Foreskin keratinocyte (primary cell): ENCODE measurements at places on chromosomes 3 and 15.
A peak's percentile ranks its signal among the peaks of the same experiment; 100 is the strongest.

DNA sequence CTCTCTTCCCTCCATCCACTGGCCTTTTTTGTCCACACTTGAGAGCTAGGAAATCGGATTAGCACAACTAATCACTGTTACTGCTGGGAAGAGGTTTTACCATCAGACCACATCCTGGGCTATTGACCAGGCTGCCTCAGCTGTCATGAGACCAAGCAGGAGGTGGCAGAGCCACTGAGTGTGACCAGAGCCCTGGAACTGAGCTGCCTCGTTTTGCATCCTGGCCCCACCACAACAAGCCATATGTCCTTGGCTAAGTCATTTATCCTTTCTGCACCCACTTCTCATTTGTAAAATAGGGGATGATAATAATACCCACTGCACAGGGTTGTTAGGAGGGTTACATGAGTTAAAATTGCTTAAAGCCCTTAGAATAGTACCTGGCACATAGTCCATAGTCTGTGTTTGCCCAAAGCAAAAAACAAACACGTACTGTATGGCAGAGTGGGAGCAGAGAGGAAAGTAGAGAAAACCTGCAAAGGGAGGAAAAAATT lies 34.1 kb downstream of the TMEM158 start:
- DNase-seq, result no peak

GRCh38 chr3:121529308-121529707 lies 16.5 kb downstream of the POLQ start:
- no peak for DNase-seq

DNA sequence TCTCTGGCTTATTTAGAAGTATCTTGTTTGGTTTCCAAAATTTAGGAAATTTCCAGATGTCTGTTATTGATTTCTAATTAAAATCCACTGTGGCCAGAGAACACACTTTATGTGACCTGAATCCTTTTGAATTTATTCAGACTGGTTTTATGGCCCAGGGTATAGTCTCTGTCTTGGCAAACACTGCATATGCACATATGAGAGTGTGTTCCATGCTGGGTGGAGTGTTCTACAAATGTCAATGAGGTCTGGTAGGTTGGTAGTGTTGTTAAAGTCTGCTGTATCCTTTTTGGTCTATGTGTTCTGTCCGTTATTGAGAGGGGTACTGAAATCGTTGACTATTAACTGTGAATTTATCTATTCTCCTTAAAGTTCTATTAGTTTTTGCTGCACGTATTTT lies 30.2 kb downstream of the PGPEP1L start:
- no peak for DNase-seq

DNA sequence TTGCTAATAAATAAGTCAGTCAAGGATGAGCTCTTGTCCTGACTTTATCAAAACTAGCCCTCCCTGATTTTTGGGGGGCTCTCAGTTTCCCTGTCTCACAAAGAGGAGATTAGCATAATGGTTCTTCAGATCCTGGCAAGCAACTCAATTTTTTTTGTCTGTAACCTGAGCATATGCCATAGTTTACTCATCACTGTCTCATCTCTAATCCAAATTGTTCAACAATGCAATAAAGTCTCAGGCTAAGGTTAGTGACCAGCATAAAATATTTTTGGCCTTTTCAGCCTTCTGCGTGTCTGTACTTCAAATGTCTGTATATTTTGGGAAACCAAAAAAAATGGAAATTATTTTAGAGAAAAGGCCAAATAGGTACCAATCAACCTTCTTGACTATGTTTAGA lies 465.6 kb upstream of the TPRG1 start:
- no peak for DNase-seq

DNA sequence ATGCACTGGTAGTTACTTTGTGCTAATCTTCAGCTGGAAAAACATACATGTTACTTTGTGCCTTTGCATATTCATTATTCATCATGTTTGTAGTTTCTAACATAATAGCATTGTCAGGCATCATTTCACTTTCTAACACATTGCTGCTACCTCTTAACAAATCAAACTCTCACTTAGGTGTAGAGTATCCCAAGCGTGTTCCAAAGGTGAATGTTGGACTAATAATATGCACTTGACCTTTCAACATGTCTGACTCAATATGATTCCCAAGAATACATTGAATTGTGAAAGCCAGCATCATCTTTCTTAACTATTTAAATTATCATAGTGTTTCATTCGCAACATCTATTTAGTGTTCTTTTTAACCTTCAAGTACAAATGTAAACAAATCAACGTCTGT lies 211.6 kb downstream of the BBX start:
- DNase-seq, result no peak

DNA sequence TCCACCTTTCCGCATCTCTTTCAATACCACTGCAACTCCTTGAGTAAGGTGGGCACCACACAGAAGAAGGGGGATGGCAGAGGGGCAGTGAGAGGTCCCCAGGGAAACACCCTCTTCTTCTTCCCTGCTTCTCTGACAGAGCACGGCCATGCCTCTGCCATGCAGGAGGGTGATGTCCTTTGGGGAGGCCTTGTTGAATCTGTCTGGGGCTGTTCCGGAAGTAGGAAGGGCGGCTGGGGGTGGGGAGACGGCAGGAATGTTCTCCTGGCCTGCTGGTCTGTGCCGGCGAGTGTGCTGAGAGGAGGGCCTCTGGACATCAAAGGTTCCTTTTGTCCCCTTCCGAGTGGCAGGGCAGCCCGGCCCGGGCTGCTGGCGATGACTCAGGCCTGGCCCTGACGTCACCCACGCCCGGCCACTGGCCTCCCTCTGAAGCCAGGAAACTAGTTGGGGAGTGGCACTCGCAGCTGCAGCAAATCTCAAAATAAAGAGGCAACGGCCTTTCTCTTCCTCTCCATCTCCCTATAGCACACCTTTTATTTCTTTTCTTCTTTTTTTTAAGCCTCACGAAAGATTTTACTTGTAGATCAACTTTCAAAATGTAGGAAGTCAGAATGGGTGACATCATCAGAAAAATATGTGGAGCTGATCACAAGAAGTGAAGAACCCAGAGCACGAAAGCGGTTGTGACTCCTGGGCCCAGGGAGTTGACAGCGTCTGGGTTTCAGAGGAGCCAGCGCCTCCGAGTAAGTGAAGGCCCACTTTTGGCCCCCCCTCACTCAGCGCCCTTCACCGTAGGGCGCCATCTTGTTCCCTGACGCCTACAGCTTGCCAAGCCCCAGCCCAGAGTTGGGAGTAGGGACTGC lies at the start of gene ZBTB38:
Gene ZBTB38, plus strand, starts transcription at position 443 of the 863 bp plus-strand sequence. CDS start 73,885 bp downstream, outside the sequence.
- peak; percentile 80 for DNase-seq

DNA sequence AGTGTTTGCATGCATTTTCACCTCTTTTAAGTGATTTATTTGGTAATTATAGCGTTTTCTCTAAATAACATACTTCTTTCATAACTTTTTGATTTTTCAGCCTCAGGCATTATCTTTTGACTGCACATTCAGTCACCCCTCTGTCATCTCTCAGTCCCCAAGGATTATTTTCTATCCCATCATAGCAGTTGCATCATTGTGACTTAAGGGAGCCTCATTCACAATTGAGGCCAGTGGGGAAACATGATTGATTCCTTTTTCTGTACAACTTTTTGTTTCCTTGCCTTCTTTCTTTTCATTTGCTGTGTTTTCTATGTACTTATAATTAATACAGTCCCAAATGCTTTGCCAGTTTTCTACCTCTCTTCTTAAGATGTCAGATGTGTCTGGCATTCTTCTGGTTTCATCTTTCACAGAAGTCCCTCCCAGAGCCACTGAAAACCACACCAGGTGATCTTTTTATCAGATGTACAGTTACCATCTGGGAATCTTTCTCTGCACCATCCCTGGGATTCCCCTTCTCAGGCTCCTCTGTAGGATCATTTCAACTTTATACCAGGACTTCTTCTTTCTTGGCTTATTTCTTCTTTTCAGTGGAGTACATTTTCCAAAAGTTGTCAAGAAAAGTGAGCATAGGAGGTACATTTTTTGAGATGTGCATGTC lies 151.4 kb downstream of the RAP2B start:
- DNase-seq, result peak; percentile 46

DNA sequence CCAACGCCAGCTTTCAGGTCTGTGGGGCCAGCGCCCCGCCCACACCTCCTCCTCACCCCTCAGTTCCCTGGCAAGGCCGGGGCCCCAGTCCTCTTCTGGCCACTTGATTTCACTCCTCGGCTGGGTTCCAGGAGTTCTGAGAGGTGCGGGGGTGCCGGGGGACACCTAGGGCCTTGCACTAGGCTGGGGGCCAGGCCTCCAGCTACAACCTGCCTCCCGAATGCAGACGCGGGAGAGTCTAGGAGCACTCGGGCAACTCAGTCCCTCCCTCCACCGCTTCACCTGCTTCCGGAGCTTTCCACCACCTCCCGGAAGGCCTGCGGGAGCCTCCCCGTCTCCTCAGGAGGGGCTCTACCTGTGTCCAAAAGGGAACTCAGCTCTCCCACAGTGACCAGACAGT lies 35.6 kb downstream of the TNK2 start:
- no peak for DNase-seq

DNA sequence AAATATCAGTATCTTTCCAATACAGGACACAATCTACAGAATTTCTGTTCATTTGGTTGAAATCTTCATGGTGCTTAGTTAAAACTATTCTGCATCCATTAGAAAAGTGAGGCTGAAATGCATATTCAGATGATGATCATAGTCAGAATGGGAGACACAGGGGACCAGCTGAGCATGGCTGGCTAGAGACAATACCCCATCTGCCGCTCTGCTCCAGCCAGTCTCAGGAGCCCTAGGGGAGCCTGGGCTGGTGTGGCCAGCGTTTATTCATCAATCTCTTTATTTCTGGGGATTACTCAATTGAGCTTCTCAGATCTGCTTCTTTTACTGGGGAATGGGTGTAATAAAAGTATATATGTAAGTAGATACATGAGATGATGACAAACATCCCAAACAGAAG lies 470.9 kb upstream of the CDIN1 start:
- no peak for DNase-seq

GRCh38 chr3:126187920-126188319 lies 7.5 kb upstream of the ALDH1L1 start:
- DNase-seq, result no peak

- DNase-seq, result no peak
These were observed 2.3 kb downstream of the GRIP2 start for GRCh38 chr3:14537590-14538450.

GRCh38 chr15:48722764-48723661 lies 77.5 kb upstream of the FBN1 start:
- DNase-seq, result peak; percentile 84

- no peak for DNase-seq
These were observed 311.7 kb downstream of the NSUN3 start for GRCh38 chr3:94374439-94375161.

- no peak for DNase-seq
These were observed 142.0 kb upstream of the TOPAZ1 start for GRCh38 chr3:44099566-44100297.

GRCh38 chr3:99118381-99118780 lies 216.9 kb upstream of the DCBLD2 start:
- no peak for DNase-seq

GRCh38 chr3:82796765-82797164 lies 1035.3 kb upstream of the GBE1 start:
- DNase-seq, result no peak

GRCh38 chr3:78913711-78914110 lies 854.1 kb downstream of the ROBO1 start:
- DNase-seq, result no peak

DNA sequence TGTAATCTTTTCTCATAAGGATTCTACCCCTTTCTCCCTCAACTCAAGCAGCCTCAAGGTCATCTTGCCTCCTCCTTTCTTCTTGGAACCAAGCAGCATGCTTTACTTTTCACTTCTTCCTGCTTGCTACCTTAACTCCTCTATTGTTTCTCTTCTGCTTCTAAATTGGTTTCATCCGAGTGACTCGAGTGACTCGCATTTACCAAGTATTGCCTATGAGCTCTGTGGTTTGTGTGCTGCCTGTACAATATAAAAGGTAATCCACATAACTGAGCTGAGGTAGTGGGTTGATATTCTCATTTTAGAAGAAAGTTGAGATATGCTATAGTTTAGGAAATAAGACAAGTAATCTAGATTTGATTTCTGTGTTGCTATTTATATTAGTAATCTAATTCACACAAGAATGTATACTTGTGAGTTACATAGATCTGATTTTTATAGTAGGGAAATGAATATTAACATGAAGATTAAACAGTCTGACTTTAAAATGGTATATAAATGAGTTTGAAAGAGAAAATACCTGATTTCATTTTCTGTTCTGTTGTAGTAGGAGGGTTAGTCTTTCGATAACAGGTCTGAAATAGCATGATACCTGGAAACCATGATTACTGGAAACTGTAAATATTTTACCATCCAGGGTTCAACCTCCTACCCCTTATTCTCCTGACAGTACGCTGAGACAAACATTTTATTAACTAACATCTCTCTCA lies 5.5 kb downstream of the HHLA2 start:
- peak; percentile 28 for DNase-seq

GRCh38 chr15:55343168-55343567 lies 24.1 kb downstream of the PIGB start:
- peak; percentile 1 for DNase-seq

DNA sequence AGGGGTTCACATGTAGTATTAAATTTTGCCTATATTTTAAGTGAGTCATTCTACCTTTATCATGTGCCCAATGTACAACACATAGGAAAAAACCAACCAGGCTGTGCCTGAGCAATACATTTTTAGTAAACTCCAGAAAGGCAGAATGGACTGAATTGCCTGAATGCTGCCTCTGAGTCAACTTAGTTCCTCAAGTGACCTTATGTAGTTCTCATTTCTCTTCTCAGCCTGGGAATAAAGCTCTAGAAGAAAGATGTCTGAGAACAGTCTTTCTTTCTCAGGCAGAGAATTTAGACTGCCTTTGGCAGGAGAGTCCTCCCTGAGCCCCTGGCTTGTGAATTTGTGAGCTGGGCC lies 13.0 kb downstream of the ST3GAL6 start:
- DNase-seq, result no peak

DNA sequence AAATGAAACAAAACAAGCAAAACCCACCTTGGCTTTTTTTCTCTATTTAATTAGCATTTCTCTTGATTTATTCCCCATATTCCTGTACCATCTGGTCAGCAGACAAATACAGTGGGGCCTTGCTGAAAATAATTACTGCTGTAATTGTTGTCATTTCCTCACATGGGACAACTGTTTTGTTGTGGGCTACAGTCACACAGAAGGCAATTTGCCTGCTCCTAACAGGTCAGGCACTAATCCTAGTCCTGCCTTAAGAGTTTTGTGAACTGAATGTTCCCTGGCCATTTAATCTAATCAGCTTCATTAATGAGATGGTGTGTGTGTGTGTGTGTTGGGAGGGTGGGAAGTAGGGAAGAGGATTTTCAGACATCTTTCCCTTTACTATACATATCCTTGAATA lies 11.6 kb downstream of the TRPC1 start:
- no peak for DNase-seq

GRCh38 chr3:30855400-30856292 lies 38.8 kb downstream of the GADL1 start:
- peak; percentile 25 for DNase-seq

DNA sequence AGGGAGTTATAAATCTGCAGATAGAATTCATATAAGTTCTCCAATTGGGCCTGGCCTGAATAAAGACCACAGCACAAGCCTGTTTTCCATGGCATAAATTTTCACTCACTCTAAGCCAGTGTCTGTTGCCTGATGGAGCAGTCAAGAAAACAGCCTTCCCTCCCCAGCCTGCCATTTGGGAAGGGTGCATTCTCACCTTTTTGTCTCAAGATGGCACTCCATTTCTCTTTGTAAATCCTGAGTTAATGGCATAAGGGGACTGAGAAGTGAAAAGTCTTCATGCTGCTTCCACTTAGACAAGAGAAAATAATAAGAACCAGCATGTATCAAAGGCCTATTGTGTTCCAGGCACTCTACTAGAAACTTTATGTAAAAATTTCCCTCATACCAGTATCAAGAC lies 115.6 kb upstream of the MANF start:
- DNase-seq, result peak; percentile 4

GRCh38 chr15:63372753-63373152 lies 8.9 kb downstream of the CA12 start:
- no peak for DNase-seq
